IgD-negative memory B cell (primary cell): ENCODE measurements at places on chromosomes 7 and 10. TPM values are rescaled to one million over a fixed set of nuclear protein-coding genes. Genes with fewer than 3 reads are reported as not detected.

The KIAA1217 gene
- not detected for polyA plus RNA-seq

The LRRC18 gene
- polyA plus RNA-seq = 0.58 TPM

The IGFBP3 gene
- 0.33 TPM for polyA plus RNA-seq

The STAG3 gene
- polyA plus RNA-seq = 61.5 TPM

The UCMA gene
- not detected for polyA plus RNA-seq

The IFIT5 gene
- polyA plus RNA-seq = 17.3 TPM

The AP3M1 gene
- 28.1 TPM for polyA plus RNA-seq

The VIM gene
- 352 TPM for polyA plus RNA-seq

The CDH23 gene
- not detected for polyA plus RNA-seq

The PRSS2 gene
- polyA plus RNA-seq = not detected
